Renal pelvis (tissue), 12 donors: ENCODE measurements at places on chromosomes 5 and 9. TPM values are rescaled to one million over a fixed set of nuclear protein-coding genes. Genes with fewer than 3 reads are reported as not detected.

Gene LRRTM2
- 2.2 TPM for polyA plus RNA-seq

- no peak for DNase-seq
Observed at GRCh38 chr9:125829743-125830142, 82.6 kb downstream of the PBX3 start.

DNA sequence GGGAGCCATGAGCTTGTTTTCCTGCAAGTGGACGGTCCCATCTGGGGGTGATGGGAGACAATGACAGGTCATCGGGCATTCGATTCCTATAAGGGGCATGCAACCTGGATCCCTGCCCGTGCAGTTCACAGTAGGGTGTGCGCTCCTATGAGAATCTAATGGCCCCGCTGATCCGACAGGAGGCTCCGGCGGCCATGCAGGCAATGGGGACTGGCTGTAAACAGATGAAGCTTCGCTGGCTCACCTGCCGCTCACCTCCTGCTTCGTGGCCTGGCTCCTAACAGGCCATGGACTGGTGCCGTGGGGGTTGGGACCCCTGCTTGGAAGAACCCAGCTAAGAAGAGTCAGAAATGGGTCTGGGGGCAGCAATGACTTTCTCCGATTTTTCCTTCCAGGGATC is 21.0 kb downstream of the PAEP start:
- no peak for DNase-seq

- DNase-seq = no peak
Observed at GRCh38 chr9:93181672-93182435, 2.1 kb upstream of the WNK2 start.

- DNase-seq = no peak
Observed at GRCh38 chr5:159995907-159996306, 13.0 kb upstream of the TTC1 start.

- DNase-seq = no peak
Observed at GRCh38 chr9:121333950-121334773, 35.9 kb downstream of the STOM start.

DNA sequence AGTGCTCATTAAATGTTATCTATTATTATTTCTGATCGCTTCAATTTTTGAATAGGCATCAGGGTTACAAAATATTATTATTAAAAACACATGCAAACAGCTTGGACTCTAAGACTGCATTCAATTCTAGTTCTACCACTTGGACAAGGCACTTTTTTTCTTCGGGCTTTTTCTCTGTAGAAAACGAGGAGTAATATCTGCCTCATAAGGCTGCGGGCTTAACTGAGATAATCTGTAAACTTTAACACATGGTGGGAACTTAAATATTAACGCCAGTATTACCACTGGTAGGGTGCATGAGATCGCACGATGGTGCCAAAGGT is 511 bp upstream of the SPDL1 start:
- DNase-seq = no peak

Gene NKD2
- 16.4 TPM for polyA plus RNA-seq

Gene KCNN2
- 4.6 TPM for polyA plus RNA-seq

- no peak for DNase-seq
Observed at GRCh38 chr9:131666774-131667173, 73.1 kb downstream of the RAPGEF1 start.

Gene ACSL6
- polyA plus RNA-seq = 1.4 TPM

GRCh38 chr5:14581891-14582796 is 552 bp downstream of the OTULINL start:
- peak; percentile 42 for DNase-seq

Gene CDX1
- polyA plus RNA-seq = 0.89 TPM
